Central memory CD8-positive, alpha-beta T cell (primary cell): ENCODE measurements at places on chromosomes 1 and 21.

- no peak for DNase-seq
These were observed 63.6 kb upstream of the VAMP3 start for GRCh38 chr1:7707527-7707926.

DNA sequence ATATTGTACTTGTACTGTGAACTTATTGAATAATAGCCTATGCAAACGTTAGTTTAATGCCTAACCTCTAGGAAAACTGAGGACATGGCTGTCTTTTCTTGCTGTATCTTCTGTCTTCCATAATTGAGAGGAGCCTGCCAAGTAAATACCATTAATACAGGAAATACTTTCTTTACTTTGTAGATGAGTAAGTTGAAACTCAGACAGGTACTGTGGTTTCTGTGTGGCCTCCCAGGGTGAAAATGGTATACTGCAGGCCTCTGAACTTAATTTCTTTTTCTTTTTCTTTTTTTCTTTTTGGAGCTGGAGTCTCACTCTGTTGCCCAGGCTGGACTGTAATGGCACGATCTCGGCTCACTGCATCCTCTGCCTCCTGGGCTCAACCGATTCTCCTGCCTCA, 208.8 kb upstream of the ADGRL4 start:
- DNase-seq: no peak

GRCh38 chr1:78222225-78222959, 176.6 kb downstream of the GIPC2 start:
- DNase-seq: no peak

GRCh38 chr1:180248731-180249681, 18.9 kb downstream of the LHX4 start:
- DNase-seq: no peak

GRCh38 chr1:37282764-37283163, 191.6 kb upstream of the ZC3H12A start:
- DNase-seq: no peak

- DNase-seq: no peak
These were observed 49.8 kb downstream of the CDK18 start for GRCh38 chr1:205554026-205554811.

- DNase-seq: no peak
These were observed 10.4 kb upstream of the TMEM240 start for GRCh38 chr1:1550591-1551432.

DNA sequence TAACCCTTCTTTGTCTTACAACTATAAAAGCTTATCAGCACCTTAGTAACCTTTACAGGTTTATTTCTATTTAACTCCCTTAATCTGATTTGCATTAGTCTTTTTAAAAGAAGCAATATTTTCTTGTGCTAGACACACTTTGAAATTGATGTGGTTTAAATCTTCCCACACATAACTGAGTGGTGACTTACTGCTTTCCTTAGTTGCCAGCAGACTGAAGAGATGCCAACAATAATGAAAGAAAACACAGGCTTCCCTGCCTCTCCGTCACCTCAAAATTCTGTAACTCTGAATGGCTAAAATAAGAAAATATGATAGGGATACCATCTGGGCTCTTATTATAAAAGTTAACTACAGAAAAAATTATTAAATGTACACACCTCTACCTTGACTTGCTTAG, 196.8 kb downstream of the PTBP2 start:
- DNase-seq: no peak

- DNase-seq: no peak
These were observed 23.5 kb downstream of the IFI44 start for GRCh38 chr1:78673120-78673519.

DNA sequence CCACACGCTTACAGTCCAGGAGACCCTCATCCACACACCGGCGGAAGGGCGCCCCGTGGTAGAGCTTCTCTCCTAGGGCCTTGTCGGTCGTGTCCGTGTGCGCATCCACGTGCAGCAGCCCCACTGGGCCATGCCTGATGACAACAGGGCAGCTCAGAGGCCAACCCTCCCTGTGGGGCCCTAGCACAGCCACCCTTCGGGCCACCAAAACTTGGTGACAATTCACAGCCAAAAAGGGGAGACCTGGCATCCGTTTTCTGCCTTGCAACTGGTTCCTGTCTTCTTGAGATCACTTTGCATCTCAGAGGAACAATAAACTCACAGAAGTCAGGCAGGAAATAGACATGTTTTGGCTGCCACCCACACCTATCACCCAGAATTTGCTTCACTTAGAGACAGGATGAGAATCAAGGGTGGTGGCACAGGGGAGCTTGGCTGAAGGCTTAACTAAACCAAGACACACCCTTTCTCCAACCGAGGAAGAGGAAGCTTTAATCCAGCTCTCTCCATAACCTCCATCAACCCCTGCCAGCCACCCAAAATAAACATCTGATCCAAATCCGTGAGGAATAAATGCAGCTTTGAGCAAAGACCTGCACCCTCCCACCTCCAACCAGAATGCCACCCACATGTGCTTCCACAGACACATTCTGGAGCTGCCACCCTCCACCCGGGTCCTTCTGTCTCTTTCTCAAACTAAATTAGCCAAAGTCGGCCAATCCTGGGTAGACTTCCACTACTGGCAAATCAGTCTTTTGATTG, 5.7 kb downstream of the AGMAT start:
- DNase-seq: peak; percentile 25

- DNase-seq: no peak
These were observed 155.3 kb upstream of the JUN start for GRCh38 chr1:58939146-58939545.

DNA sequence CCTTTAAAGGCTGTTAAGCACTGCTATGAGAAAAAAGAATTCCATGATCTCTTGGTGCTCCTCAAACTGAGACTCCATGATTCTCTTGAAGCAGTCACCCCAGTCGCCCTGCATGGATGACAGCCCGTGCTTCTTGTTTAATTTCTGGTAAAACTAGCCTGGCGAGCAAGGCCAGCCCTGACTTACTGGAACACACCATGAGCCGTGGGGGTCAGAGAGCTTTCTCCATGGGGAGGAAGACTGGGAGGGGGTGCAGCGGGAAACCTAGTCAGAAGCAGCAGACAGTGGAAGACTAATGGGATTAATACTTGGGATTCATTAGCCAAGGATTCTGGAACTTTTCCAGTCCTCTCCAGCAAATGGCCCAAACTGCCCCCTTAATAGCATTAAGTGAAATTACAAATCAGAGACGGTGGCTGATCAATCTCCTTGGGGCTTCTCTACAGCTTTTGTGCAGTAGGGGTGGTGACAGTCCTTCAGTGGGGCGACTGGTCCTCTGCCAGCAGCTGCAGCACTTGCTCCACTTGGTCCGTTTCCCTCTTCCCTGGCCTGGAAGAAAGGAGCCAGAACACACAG, 57.2 kb upstream of the LRRN2 start:
- DNase-seq: no peak

DNA sequence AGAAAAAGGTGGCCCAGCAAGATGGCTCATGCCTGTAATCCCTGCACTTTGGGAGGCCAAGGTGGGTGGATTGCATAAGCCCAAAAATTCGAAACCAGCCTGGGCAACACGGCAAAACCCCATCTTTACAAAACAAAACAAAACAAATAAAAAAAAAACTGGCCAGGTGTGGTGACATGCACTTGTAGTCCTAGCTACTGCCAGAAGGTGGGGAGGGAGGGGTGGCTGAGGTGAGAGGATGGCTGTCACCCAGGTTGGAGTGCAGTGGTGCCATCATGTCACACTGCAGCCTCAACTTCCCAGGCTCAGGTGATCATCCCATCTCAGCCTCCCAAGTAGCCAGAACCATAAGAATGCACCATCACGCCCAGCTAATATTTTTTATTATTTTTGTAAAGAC, 22.8 kb downstream of the RERE start:
- no peak for DNase-seq

- DNase-seq: no peak
These were observed 163.8 kb downstream of the NPHP4 start for GRCh38 chr1:5828308-5828935.

- DNase-seq: no peak
These were observed 31.6 kb upstream of the ACOT11 start for GRCh38 chr1:54516249-54516920.

- no peak for DNase-seq
These were observed 48.5 kb upstream of the ACOT11 start for GRCh38 chr1:54499360-54500106.

- DNase-seq: no peak
These were observed 559.8 kb downstream of the LMO4 start for GRCh38 chr1:87888446-87888845.

GRCh38 chr1:43286115-43286514, 734 bp upstream of the C1orf210 start:
- DNase-seq: no peak

DNA sequence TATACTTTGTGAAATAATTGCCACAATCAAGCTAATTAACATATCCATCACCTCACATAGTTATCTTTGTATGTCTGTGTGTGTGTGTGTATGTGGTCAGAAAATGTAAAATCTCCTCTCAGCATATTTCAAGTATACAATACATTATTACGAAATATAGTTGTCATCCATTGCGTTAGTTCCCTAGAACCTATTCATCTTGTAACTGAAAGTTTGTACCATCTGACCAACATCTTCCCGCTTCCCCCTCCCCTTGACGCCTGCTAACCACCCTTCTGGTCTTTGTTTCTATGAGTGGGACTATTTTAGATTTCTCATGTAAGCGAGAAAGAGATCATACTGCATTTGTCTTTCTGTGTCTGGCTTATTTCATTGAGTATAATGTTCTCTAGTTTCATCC, 455.3 kb downstream of the KCNT2 start:
- DNase-seq: no peak

DNA sequence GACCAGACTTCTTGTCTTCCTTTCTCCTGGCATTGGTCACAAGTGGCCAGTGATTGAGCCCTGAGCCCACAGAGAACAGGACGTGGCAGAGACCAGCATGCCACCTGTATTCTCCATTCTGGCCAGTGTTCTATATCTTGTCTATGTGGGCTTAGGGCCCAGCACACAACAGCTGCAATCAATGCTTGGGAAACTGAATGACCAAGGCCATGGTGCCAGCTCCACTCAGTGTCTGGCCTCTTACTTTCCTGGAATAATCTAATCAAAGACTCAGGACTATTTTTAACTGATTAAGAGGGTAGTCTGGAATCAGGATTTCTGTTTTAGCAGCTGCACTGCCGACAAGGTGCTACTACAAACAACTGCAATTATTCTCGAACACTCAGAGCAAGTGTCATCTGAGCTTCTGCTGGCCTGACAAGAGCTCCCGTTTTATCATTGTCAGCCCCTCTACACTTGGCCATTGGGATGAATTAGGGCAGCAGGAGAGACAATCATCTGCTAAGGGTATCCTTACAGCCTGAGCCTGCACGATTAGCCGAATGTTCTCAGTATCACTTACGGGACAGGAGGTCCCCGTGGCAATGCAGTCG, 74.4 kb upstream of the GRIK3 start:
- DNase-seq: no peak

DNA sequence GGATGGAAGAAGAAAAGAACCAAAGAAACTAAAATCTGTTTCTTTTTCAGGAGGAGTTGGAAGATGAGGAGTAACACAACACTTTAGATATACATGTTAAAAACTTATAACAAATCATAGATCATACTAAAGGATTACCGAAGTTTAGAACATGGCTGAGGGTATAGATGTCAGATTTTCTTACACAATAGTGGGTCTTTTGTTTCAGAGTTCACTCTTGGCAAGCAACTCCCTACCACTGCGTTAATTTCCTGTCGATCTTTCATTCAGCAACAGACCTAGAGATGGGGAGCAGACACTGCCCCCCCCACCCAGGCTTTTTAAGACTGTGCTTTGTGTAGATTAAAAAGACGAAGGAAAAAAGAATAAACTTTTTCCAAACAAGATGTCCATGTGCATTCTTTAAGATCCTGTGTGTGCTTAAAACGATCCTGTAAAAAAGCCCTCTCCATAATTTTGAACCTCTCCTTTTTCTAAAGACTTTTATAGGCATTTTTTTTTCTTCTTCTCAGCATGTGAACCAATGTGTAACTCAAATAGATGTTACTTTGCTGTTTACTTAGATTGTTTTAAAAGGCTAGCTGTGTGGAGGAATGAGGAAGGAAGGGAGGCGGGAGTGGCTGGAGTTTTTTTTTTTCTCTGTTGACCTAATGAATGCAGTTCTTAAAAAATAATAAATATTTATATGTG, 50.4 kb downstream of the NFIA start:
- no peak for DNase-seq

GRCh38 chr1:84598418-84598817, 24.2 kb upstream of the CTBS start:
- DNase-seq: no peak

GRCh38 chr1:10941891-10942541, 70.4 kb upstream of the TARDBP start:
- DNase-seq: peak; percentile 69

DNA sequence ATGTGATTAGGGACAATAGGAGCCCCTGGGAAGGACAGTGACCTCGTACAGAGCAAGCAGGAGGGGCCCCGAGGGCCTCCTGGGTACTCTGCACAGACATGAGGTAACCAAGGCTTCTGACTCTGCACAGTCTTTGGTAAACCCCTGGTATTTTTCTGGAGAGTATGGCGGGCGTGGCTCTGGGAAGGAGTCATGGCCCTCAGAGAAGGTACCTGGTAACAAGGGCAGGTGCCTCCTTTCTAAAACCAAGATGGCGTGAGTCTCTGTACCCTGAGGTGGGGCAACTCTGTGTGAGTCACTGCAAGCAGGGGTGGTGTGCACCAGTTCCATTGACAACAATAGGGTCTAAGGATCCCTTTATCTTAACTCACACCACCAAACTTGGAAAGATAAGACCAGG, 39.9 kb upstream of the SLC19A1 start:
- DNase-seq: no peak

DNA sequence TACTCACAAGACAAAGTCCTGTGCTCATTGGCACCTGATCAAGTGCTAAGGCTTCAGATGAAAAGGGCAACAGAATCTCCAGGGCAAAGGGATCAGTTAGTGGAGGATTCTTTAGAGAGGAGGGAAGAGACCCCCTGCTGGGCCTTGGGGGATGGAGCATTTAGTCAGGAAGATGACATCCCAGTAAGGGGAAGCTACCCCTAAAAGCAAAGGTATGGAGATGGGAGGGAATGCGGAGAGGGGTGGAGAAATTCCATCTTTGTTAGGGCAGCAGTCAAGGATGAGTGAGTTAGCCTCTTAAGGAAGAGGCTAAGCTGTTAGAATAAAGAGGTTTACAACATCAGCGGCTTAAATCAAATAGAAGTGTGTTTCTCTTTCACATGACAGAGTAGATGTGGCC, 67.4 kb downstream of the ST6GALNAC3 start:
- no peak for DNase-seq

DNA sequence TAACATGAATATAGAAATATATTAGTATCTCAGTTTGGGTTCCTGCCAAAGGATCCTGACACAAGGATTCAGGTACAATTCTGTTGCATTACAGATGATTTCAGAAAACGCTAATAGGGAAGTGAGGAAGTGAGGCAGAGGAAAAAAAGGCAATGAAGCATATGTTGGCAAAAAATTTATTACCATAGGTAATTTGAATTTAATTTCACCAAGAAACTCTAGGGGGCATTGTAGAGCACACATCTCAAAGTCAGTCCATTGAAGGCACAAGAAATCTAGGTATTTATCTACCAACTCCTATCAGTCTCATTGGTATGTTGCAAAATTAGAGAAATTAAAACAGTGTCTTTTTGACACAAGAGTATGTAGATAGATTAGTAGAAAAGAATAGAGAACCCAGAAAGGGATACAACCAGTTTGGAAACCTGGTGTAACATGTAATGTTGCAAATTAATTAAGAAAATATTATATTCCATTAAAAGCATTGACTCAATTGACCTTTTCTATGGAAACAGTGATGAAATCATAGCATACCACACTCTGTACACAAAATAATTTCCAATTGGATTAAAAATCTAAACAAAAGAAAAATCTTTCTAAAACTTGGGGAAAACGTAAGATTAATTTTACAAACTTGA, 104.9 kb upstream of the SNX7 start:
- no peak for DNase-seq

- no peak for DNase-seq
These were observed 101.4 kb downstream of the PIK3R3 start for GRCh38 chr1:46030876-46031660.
